MG63 (cell line): ENCODE measurements at places on chromosomes 12 and 14. TPM values are rescaled to one million over a fixed set of nuclear protein-coding genes. Genes with fewer than 3 reads are reported as not detected.

DNA sequence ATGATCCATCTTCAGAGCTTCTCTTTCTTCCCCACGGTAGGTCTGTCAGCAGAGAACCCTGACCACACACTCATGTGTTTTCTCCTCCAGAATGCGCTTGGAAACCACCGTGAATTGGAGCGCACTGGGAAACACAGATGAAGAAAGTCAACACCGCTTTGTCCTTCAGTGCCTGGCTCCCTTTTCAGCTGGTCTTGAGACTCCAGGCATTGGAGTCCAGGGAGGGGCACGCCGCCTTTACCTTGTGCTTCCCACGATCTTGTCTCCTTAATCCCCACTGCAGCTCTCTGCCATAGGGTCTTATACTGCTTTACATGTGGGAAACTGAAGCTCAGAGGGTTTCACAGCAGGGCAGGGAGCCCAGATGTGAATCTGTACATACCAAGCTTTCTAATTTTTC, 1.1 kb downstream of the FAM90A1 start:
- no peak for DNase-seq

GRCh38 chr14:75022655-75023054, 19.9 kb downstream of the EIF2B2 start:
- DNase-seq: peak; percentile 18

DNA sequence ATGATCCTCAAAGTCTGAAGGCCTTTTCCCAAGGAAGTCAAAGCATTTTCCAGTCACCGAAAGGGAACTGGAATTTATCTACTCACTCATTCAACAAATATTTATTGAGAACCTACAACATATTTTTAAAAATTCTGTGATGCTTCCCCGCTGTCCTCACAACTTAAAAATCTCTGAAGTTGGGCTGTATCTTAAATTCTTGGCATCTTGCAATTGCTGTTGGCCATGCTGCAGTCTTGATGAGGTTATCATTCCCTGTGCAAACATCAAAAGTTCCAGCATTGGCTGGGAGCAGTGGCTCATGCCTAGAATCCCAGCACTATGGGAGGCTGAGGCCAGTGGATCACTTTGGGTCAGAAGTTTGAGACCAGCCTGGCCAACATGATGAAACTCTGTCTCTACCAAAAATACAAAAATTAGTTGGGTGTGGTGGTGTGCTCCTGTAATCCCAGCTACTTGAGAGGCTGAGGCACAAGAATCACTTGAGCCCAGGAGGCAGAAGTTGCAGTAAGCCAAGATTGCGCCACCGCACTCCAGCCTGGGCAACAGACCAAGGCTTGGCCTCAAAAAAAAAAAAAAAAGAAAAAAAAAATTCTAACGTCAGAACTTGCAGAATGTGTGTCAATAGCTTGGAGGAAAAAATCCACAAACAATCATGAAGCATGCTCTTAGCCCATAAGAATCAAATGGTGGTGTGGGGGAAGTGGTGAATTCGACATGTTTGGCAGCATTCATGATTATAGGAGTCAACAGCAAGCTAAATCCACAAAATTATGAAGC, 34.9 kb downstream of the CCDC177 start:
- DNase-seq: peak; percentile 12

DNA sequence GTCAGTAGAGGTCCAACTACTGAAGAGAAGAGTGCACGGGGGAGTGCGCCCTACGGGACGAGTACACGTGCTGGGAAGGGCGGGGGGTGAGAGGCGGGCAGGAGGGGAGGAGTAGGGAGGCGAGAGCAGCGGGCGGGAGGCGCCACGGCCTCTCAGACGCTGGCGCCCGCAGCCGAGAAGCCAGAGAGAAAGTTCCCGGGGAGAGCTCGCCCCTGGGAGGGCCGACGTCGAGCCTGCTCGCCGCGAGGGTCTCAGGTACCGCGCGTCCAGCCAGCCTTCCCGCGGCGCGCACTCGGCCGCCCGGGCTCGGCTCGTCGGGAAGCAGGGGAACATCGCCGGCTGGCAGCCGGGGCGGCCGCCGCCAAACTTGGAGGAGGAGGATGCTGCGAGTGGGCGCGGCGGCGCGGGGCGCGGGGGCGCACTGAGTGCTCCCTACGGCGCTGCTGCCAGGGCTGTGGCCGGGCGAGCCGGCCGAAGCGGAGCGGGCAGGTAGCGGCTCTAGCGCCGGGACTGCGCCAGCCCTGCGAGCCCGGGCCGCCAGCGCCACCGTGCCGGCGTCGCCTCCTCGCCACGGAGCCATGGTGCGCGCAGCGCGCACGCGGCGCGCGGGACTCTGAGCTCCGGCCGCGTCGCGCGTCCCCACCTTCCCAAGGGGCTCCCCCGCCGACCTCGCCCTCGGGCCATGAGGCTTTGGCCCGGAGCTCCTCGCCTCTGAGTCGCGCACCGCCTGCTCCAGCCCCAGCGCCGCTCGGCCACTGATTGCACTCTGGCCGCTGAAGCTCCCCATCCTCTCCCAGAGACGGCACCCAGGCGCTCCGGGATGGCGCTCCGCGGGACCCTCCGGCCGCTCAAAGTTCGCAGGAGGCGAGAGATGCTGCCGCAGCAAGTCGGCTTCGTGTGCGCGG, at the start of gene SLC24A4:
SLC24A4 (plus strand) TSS at position 155 of the 905 bp plus-strand sequence; CDS start at position 821, 666 bp downstream.
- peak; percentile 32 for DNase-seq

GRCh38 chr14:33349871-33350270, 411.2 kb downstream of the NPAS3 start:
- no peak for DNase-seq

- peak; percentile 61 for DNase-seq
These were observed 16.5 kb upstream of the KRT78 start for GRCh38 chr12:52865090-52865944.

GRCh38 chr12:47901063-47901717, 3.6 kb downstream of the VDR start:
- DNase-seq: no peak

DNA sequence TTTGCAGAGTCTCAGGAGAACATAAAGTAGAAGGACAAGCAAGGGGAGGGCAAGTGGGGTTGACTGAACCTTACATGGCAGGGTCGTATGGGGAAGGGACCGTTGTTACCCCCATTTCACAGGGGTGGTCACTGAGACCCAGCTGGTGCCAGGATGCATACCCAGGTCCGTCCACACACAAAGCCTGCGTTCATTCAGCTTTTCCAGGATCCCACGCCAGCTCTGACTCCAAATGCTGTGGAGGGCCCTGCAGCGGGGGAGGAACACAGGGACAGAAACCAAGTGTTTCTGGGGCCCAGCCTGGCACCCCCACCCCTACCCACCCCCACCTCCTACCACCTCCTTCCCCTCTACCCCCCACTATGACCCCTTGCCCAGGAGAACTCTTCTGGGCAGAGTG, 16.5 kb upstream of the CHGA start:
- DNase-seq: no peak

GRCh38 chr12:50214018-50214417, 46.8 kb upstream of the CERS5 start:
- no peak for DNase-seq

DNA sequence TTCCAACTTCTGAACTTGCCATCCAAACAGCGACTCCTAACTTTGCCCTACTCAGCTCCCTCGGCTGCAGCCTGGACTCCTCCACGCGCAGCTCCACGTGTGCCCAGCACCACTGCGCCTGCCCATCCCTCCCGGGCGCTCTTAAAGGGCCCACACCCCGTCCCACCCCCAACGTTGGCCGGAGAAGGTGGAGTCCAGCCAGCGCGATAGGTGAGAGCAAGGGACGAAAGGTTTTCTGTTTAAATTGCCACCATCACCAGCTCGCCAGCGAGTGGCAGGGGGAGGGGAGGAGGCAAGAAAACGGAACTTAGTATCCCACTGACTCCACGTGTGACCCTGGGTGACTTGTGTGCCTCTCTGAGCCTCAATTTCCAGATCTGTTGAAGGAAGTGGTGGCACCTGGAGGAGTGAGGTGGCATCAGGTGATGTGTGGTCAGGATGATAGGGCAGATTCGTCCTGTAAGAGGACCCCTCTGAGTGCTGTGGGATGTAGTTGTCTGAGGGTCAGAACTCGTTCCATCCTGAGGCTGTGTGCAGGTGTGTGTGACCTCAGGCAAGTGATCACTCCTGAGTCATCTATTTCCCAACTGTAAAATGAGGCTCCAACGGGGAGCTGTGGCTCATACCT, 59.7 kb downstream of the TRPV4 start:
- no peak for DNase-seq

DNA sequence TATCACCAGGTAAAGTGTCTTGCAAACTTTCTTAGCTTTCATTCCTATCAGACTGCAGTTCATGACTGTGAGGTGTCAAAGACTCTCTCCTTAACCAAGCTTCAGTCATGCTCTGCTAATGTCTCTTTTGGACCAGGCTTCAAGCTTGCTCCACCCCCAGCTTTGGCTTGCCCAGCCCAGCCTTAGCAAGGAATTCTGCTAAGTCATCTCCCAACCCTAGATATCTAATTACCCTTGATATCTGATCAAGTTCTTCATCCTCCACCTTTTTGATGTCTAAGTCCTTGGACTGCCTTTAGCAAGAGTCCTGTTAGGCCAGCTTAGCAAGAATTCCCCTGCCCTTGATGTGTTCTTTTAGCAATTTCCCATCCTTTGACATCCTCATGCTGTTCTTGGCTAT, 108.9 kb upstream of the FGD4 start:
- peak; percentile 60 for DNase-seq

DNA sequence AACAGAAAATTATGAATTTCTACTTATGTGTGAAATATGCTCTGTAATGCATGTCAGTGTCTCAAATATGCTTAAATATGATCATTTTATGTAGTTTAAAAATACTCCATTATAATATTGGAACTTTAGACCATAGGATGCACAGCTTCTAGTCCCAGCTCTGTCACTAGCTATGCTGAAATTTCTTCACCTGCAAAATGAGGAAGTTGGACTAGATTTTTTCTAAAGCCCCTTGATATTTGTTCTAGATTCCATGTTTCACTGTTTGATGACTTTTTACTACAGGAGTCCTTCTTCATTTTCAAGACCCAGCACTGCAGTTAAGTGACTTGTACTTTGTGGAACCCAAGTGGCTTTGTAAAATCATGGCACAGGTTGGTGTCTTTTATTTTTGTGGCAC, 90.1 kb downstream of the LRRK2 start:
- no peak for DNase-seq

GRCh38 chr12:32125455-32126084, 18.9 kb downstream of the BICD1 start:
- no peak for DNase-seq

- no peak for DNase-seq
These were observed 65.6 kb upstream of the FERMT2 start for GRCh38 chr14:53016491-53016890.

DNA sequence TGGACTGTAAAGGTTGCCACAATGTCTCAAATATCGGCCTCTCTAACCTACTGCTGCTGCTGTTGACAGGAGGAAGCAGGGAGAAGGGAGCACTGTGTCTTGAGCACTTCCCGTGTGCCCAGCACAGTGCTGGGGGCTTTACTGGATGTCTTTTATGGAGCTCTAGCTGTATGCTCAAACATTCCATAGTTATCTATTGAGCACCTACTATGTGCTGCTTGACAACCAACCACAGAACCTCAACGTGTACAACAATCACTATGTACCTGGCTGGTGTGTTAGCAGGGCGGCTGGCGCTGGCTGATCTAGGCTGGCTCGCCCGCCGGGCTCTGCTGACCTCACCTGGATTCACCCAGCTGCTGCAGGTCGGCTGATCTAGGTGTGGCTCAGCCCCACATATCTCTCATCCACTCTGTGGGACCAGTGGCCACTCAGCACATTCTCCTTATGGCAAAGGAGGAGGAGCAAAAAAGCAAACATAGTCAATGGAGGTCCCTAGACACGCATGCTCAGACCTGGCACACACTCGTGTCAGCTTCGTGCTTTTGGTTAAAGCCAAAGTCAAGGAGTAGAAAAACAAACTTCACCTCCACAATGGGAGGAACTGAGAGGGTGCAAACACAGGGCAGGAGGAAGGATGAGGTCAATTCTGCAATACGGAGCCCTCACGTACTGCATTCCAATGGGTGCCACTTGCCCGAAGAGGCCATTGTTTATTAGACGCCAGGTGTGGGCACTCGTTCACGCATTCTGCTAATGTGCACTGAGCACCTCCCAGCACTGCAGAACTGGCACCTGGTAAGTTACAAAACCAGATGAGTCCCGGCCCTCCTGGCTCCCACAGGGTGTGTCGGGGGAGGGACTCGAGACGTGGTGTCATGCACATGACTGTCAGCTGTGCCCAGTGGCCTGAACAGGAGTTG, 147.2 kb downstream of the SCARB1 start:
- no peak for DNase-seq

GRCh38 chr12:21353487-21353886, 18.8 kb upstream of the SLCO1A2 start:
- no peak for DNase-seq

- DNase-seq: no peak
These were observed 18.0 kb upstream of the GUCY2C start for GRCh38 chr12:14714437-14714836.

DNA sequence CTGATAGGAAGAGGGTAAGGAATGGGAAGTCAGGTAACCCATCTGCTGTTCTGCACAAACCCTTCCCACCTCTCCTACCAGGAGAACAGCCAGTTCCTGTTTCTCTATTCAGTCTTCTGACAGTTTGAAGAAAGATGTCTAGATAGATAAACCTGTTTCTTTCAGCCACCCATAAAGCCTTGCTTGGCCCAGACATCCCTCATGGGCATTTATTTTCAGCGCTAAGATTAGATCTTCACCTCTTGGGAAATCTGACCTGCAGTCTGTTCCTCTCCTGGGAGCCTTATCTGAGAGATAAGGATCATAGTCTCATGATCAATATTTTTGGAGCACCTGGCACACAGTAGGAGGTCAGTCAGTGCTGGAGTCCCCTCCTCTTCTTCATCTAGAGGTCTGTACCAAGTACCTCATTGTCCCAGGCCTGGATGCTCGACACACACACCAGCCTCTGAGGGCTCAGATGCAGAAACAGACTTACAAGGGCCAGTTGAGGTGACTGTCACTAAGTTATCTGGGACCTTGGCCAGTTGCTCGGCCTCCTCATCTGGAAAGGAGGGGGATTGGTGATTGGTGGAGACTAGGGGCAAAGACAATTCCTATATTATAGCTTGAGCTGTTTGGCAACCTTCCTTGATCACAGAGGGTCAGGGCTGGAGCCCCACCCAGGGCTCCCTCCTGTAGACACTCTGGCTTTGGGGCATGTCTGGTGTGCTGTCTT, 18.2 kb downstream of the ACVRL1 start:
- no peak for DNase-seq

- DNase-seq: peak; percentile 33
These were observed 36.7 kb downstream of the TMBIM6 start for GRCh38 chr12:49777800-49778748.

- DNase-seq: no peak
These were observed 89.1 kb downstream of the LRRK2 start for GRCh38 chr12:40313928-40314327.

GRCh38 chr12:51405801-51406207, 14.6 kb upstream of the GALNT6 start:
- DNase-seq: no peak

Gene HCAR2
- total RNA-seq: not detected in 2 replicates

Gene MORN3
- not detected in 2 replicates for total RNA-seq

Gene ANO2
- not detected in 2 replicates for total RNA-seq

Gene SLC38A2
- total RNA-seq: 331 and 535 TPM in 2 replicates

Gene TC2N
- 0.53 TPM in 1 of 2 replicates, not detected in the other for total RNA-seq

Gene PZP
- not detected in 2 replicates for total RNA-seq

Gene ADAMTS20
- not detected in 2 replicates for total RNA-seq

Gene CEP170B
- 7.5 and 13.6 TPM in 2 replicates for total RNA-seq

Gene RPGRIP1
- not detected in 2 replicates for total RNA-seq
